ENCODE measurements at places on chromosomes 16 and 17. TPM values are rescaled to one million over a fixed set of nuclear protein-coding genes. Genes with fewer than 3 reads are reported as not detected.

Gene CLEC10A
- polyA plus RNA-seq = 0.21 TPM

Gene RILP
- 11.1 TPM for polyA plus RNA-seq

Gene EFCAB5
- polyA plus RNA-seq = 0.63 TPM

Gene ENPP7
- 30.2 TPM for polyA plus RNA-seq

Gene SPNS3
- polyA plus RNA-seq = 0.60 TPM

Gene CSF3
- polyA plus RNA-seq = not detected

Gene CNTNAP4
- polyA plus RNA-seq = 1.5 TPM

Gene RUNDC3A
- 0.40 TPM for polyA plus RNA-seq
